ENCODE measurements at places on chromosomes 16 and 17. TPM values are rescaled to one million over a fixed set of nuclear protein-coding genes. Genes with fewer than 3 reads are reported as not detected.

The ANKRD11 gene
- total RNA-seq, result 181 TPM

GRCh38 chr17:29020576-29020975 lies 14.7 kb upstream of the SEZ6 start:
- DNase-seq, result no peak

The KIF2B gene
- total RNA-seq, result not detected

- no peak for DNase-seq
Observed at GRCh38 chr17:81573794-81574642, 21.9 kb upstream of the FAAP100 start.

The SLC5A11 gene
- total RNA-seq, result 0.11 TPM

The TMEM92 gene
- not detected for total RNA-seq

- no peak for DNase-seq
Observed at GRCh38 chr17:35080536-35080935, 17.0 kb upstream of the RFFL start.

DNA sequence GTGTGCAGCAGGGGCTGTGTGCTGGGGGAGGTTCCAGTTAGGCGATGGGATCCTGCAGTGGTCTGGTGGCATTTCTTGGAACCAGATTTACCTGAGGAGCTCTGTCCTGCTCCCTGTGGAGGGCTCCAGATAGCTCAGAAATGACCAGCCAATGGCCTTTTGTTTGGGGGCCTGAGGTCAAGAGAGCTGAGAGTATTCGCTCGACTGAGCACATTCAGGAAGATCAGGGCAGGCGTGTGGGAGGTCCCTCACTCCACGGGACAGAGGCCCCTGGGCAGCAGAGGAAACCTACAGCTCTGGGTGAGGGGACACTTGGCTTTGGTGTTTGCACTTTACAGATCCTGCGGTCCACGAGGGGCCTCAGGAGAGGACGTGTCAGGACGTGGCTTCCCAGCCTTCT lies 18.2 kb downstream of the DEF8 start:
- no peak for DNase-seq

- peak; percentile 48 for DNase-seq
Observed at GRCh38 chr17:81295676-81296381, 722 bp upstream of the SLC38A10 start.

The IKZF3 gene
- 106 TPM for total RNA-seq

DNA sequence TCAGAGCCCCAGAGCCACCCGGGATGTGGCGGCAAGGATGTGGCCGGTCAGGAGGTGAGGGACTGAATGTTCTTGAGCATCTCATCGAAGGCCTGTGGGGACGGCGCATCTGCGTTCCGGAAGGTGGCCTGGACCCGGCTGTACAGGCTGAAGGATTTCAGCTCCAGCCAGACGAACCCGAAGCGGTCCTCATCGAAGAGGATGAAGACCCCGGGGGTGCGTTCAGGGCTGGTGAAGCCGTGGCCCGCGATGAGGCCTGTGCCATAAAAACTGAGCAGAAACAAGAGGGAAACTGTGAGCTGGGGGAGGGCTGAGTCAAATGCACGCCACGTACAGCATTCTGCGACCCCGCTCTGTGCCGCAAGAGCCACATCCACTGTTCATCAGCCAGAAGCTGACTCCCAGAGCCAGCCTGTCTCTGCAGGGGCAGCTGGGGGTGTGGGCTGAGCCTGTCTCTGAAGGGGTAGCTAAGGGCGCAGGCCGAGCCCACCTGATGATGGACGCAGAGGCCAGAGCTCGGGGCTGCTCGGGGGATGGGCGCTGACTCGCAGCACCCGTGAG lies 14.1 kb upstream of the C16orf95 start:
- DNase-seq, result no peak

The CCL14 gene
- total RNA-seq, result not detected

The STH gene
- total RNA-seq, result not detected

GRCh38 chr17:28991779-28992178 lies 14.1 kb downstream of the SEZ6 start:
- DNase-seq, result no peak

The JPH3 gene
- total RNA-seq, result not detected

The XPO6 gene
- total RNA-seq, result 305 TPM

The KRT17 gene
- total RNA-seq, result not detected

- no peak for DNase-seq
Observed at GRCh38 chr17:58184308-58184985, 8.1 kb upstream of the EPX start.

GRCh38 chr17:36550491-36551417 lies 6.0 kb downstream of the GGNBP2 start:
- DNase-seq, result no peak

GRCh38 chr16:58507963-58508670 lies 7.2 kb upstream of the SETD6 start:
- DNase-seq, result no peak

DNA sequence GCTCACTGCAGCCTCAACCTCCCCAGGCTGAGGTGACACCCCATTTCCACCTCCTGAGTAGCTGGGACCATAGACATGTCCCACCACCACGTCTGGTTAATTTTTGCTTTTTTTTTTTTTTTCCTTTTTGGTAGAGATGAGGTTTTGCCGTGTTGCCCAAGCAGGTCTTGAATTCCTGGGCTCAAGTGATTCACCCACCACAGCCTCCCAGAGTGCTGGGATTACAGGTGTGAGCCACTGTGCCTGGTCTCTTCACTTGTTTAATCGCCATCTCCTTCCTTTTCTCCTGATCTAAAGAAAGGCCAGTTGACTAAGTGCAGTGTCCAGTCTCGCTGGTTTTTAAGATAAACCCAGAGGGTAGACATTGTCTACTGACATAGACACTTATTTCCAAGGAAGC lies 152.0 kb downstream of the C16orf95 start:
- no peak for DNase-seq

The CCDC144A gene
- 5.2 TPM for total RNA-seq

DNA sequence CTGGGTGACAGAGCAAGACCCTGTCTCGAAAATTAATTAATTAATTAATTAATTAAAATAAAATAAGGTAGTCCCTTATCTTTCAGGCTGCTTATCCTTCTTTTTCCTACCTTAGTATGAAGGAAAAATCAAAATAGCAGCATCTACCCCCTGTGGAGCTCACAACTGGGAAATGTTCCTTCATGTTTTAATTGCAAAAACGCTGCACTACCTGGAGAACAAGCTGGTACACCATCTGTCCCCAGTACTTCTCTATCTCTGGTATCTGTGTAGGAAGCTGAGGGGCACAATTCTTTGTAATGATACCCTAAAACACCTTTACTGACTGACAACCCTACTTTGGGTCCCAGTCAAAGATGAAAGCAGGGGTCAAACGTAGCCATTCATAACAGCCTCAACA lies 55.1 kb upstream of the MNT start:
- DNase-seq, result no peak

- DNase-seq, result no peak
Observed at GRCh38 chr17:74754832-74755231, 6.4 kb downstream of the NHERF1 start.

- peak; percentile 39 for DNase-seq
Observed at GRCh38 chr17:77441940-77442339, 301.2 kb downstream of the SEC14L1 start.

GRCh38 chr16:3797904-3798811 lies 80.8 kb upstream of the TRAP1 start:
- DNase-seq, result no peak

The PTX4 gene
- 0.28 TPM for total RNA-seq

The TLCD3B gene
- total RNA-seq, result 0.32 TPM

GRCh38 chr17:77316191-77316641 lies 175.4 kb downstream of the SEC14L1 start:
- DNase-seq, result no peak

The TVP23B gene
- total RNA-seq, result 42.9 TPM

DNA sequence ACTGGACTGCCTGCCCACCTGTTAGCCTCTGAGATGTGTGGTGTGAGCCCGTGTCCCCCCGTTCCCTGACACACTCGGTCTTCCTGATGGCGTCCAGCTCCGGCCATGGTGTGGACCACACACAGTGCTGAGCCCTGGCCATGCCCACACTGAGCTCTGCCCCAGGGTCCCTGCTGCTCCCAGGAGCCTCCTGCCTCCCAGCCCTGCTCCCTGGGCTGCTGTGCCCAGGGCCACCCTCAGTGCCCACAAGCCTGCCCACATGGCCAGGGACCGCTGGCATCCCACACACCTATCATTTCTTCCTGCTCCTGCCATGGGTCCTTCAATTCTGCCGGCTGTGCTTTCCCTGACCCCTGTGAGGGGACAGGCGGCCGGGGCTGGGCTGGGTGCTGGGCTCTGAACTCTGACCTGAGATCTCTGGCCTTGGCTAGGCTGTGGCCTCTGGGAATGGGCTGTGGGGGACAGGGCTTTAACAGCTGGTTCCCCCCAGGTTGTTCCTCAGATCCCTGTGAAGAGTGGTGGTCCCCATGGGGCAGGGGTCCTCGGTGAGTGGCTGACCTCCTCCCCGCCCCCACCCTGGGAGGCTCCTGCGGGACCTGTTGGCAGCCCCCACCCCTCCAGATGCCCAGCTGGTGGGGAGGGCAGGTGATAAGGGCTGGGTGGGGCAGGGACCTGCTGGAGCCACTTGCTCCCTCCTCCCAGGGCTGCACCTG lies 4.0 kb downstream of the CEMP1 start:
- DNase-seq, result no peak

The MMP28 gene
- total RNA-seq, result 0.23 TPM

DNA sequence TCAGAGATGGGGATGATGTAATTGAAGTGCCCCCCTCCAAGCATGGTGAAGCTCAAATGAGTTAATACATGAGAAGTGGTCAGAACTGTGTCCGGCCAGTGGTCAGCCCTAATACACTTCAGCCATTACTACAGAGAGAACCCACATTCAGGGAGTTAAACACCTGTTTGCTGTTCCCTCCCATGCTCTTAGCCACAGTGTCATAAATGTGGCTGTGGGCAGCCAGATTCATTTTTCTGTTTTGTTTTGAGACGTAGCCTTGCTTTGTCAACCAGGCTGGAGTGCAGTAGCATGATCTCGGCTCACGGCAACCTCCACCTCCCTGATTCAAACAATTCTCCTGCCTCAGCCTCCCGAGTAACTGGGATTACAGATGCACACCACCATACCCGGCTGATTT lies 139.9 kb downstream of the DNAH9 start:
- no peak for DNase-seq

The KRTAP3-1 gene
- not detected for total RNA-seq

GRCh38 chr16:79640513-79641360 lies 40.2 kb upstream of the MAF start:
- DNase-seq, result no peak

DNA sequence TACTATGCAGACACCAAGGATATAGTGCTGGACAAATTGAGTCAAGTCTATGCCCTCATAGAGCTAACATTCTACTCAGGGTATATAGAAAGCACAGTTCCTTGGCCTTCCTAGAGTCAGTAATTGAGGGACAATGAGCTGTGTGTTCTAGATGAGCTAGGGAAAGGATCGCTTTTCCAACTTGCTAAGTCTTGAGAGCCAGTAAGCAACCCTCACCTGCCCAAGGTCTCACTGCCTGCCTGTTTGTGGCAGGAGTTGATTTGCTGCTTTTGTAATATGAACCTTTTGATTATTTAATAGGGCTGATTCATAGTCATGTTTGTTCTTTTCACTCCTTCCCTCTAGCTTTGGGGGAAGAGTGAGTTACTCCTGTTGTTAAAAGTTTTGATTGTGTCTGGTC lies 6.5 kb downstream of the DDX42 start:
- DNase-seq, result no peak

- no peak for DNase-seq
Observed at GRCh38 chr17:55171634-55172328, 93.0 kb upstream of the HLF start.

GRCh38 chr17:47096343-47096742 lies 92.8 kb downstream of the CDC27 start:
- no peak for DNase-seq

GRCh38 chr16:85413691-85414663 lies 199.1 kb upstream of the GSE1 start:
- DNase-seq, result no peak

The PRSS27 gene
- 0.84 TPM for total RNA-seq

The MAF gene
- total RNA-seq, result 71.5 TPM

GRCh38 chr16:2591476-2592240 lies 53.8 kb downstream of the PDPK1 start:
- no peak for DNase-seq

DNA sequence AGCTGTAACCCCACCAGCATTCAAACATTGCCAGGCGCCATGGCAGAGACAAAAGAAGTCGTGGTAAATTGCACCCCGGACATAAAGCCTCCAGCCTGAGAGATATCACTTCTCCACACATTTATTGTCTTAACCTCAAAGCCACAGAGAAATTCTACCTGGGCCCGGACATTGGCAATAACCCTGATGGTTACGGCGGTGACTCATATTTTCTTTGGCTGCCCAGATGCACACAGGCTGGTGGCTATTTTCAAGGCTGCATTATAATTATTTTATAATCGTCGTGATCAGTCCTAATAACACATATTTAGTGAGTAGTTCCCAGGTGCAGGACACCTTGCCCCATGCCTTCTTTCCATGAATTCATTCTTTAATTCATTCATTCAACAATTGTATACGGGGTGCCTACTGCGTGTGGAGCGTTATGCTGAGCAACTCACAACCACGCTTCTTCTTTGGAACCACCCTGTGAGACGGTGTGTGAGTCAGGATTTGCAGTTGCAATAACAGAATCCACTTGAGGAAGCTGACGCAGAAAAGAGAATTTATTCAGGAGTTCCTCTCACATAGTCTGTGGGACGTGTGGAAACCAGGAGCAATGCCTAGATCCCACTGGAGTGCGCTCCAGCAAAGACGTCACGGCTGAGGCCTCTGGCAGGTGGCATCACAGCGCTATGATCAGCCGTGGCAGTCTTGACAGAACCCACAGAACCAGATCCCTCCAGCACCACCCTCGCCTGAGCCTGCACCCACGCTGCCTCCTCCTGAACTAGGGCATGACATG lies 245.7 kb downstream of the FOXL1 start:
- no peak for DNase-seq

DNA sequence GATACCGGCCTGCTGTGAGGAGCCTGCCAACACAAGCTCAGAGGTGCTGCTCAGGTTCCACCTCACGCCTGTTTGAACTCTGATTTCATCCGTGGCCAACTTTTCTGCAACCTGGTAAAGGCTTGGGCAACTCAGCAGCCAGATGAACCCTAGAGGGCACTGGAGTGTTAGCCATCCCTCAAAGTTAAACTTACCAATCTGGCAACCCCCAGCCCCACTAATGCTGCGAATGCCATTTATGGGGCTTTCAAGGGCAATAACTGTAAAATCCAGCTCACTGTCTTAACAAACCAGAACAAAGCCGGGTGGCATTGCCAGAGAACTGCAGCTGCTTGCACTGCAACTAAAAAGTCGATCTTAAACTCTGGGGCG lies 105.5 kb downstream of the AXIN2 start:
- peak; percentile 6 for DNase-seq

The MYL4 gene
- total RNA-seq, result not detected

GRCh38 chr17:13222975-13223374 lies 205.1 kb upstream of the ELAC2 start:
- DNase-seq, result no peak

The SMTNL2 gene
- total RNA-seq, result not detected

- DNase-seq, result no peak
Observed at GRCh38 chr16:16073891-16074881, 124.8 kb downstream of the ABCC1 start.

- DNase-seq, result no peak
Observed at GRCh38 chr16:24367186-24367710, 111.1 kb downstream of the CACNG3 start.

DNA sequence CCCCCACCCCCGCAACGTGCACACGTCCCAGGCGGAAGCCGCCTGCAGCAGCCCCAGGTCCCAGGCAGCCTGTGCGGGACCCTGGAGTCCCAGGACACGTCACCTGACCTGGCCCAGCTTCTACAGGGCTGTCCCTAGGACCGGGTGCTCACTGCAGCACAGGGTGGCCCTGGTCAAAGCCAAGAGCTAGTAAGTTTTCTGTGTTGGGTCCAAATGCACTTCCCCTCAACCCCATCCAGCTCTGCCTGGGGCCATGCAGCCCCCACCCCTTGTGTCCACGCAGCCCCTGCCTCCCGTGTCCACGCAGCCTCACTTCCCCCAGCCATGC lies 22.1 kb upstream of the PVALEF start:
- no peak for DNase-seq

The KSR1 gene
- 56.8 TPM for total RNA-seq
